RCC 7860 (cell line): ENCODE measurements at places on chromosomes 2 and 18.

DNA sequence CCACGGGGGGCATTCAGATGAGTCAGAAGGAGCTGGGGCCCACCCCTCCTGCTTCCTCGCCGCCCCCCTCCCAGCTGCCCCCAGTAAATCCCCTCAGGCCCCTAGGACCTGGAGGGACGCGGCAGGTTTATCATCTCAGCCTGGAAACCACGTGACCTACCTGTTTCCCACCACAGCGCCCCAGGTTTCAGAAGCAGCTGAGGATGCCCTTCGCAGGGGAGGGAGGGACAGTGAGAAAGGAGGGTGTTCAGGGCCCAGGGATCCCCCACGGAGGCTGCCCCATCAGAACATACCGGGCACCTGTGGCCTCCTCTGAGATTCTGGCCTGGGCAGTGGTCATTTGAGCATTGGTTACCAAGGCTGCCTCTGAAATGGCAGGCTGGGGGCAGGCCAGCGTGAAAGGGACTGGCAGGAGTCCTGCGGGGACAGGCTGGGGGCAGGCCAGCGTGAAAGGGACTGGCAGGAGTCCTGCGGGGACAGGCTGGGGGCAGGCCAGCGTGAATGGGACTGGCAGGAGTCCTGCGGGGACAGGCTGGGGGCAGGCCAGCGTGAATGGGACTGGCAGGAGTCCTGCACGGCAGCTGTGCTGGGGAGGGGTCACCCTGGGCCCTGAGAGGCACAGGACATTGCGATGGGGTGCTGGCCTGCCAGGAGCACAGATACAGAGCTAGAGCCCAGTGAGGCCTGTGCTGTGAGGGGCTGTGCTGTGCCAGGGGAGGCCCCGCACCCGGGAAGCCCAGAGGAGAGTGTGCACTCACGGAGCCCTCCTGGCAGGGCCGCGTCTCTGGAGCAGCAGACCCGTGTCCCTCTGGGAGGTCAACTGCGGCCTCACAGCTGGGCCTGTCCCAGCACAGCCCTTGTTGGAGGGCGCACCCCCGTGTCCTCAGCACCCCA is 1.6 kb downstream of the NEU4 start:
- no peak for DNase-seq

GRCh38 chr2:67445652-67446268 is 48.6 kb downstream of the ETAA1 start:
- no peak for DNase-seq

- no peak for DNase-seq
Measured at GRCh38 chr2:127661072-127661649, 14.2 kb downstream of the LIMS2 start.

DNA sequence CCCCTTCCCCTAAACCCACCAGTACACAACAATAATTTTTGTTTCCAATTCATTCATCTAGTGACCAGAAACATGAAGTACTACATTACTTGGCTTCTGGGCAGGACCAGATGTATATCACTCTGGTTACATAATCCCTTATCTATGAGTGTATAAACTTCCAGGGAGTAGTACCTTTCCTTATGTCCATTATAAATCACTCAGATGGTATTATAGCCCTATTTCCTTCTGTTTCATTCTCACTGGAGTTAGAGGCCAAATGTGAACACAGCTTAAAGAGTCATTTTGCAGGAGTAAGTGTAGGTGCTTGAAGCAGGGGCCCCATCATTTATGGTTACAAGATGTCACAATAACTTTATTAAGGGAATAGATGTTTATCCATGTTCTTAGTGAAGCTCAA is 894.4 kb upstream of the NXPH2 start:
- DNase-seq, result no peak

GRCh38 chr2:43220229-43220751 is 6.1 kb downstream of the ZFP36L2 start:
- DNase-seq, result no peak

DNA sequence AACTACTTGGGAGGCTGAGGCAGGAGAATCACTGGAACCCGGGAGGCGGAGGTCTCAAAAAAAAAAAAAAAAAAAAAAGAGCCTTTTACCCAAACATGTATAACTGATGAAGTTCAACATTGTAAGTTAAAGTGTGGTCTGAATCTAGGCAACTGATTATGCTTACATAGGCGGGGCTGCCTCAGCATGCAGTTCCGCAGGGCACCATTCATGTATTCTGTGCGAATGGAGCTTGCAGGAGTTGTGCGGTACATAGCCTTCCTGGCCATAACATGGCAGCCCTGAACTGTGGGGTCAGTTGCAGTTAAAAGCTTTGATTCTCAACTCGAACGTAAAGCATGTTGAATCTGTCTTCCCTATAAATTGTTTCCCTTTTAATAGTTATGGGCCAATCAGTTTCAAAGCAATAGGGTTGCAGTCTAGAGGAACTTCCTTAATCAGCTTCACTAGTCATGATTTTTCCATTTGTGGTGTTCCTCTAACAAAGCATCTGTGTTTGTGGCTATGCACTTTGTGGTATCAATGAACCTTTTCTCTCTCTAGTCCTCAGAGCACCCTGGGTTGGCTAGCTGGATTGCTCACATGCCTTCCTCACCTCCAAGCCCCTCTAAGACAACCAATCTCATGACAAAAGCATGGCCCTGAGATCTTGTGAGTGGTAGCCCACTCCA is 30.6 kb upstream of the CEP68 start:
- DNase-seq, result no peak

DNA sequence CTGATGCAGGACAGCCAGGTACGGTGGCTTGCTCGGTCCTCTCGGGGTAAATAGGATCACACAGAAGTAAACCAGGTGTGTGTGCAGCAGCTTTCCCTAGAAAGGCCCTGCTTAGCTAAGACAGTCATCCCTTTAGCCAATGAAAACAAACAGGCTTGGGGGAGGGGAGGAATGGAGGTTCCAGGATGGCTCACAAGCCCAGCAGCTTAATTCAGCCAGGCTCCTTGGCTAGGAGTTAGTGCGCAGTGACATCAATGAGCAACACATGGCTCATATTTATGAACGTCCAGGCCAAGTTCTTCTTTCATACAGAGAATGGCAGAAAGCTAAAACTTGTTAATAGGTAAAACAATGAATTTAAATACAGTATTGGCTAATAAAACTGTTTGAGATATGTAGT is 10.2 kb downstream of the IAH1 start:
- no peak for DNase-seq

DNA sequence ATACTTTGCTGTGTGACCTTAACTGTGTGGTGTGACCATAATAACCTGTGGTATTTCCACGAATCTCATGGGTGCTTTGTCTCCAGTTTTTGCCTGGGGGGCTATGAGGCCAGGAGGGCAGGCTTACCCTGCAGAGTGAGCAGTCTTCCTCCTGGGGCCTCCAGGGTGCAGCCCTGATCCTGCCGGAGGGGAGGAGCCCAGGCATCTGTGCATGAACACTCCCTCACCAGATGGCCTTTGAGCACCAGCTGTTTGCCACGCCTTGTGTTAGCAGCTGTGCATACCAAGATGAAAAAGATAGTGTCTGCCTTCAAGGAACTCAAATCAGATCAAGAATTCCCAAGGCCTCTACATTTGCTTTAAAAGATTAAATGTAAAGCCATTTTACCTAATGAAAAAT is 75.0 kb upstream of the RBM44 start:
- no peak for DNase-seq

DNA sequence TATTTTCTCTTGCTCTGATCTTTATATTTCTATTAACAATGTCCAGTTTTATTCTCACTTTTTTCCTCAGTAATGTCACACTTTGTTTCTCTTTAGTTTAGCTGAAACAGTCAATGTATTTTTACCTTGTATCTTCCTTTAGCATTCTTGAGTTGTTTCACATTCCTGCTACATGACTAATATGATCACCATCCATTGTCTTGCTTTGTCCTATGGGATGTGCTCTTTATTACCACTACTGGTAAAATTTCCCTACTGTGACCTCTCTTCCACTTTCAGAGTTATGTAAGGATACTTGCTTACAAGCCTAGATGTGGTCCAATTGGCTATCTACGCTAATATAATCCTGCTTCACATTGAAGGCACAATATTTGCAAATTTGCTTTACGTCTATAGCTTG is 457.9 kb downstream of the PIK3C3 start:
- peak; percentile 94 for DNase-seq

GRCh38 chr2:88709181-88709631 is 17.7 kb downstream of the RPIA start:
- DNase-seq, result no peak

- peak; percentile 25 for DNase-seq
Measured at GRCh38 chr2:47437287-47437686, 34.3 kb downstream of the MSH2 start.

DNA sequence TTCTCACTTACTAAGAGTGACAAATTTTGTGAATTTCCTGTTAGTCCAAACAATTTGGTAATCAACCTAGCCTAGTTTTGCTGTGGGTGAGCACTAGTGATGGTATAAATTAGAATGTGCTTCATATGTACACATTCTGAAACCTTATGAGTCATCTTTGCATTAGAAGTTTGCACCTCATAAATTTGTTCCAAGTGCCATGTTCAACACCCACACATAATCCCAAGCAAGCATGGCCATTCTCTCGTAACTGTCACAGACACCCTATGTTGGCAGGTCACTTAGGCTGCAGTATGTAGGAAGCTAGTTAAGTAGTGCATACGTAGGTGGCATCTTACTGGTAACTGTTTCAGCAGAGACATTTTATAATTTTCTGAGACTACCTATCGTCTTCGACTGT is 46.9 kb downstream of the NAB1 start:
- no peak for DNase-seq
